ENCODE measurements at places on chromosomes 2 and 18.

DNA sequence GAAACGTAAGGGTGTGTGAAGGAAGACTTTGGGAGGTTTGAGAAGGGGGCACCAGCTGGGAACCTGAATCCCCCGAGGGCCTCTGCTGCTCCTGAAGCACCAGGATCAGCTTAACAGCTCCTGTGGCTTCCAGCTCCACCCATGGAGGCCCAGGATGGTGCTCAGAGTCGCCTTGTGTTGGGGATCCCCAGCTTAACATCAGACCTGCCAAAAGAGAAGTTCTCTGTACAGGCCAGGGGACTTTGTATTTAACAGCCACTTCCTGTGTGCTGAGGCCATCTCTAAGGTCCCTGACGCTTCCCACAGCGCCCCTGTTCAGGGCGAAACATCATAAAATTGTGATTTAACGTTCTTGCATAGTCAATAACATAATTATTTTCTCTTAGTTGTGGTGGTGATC lies 77.5 kb downstream of the NCK2 start:
- DNase-seq, result no peak

DNA sequence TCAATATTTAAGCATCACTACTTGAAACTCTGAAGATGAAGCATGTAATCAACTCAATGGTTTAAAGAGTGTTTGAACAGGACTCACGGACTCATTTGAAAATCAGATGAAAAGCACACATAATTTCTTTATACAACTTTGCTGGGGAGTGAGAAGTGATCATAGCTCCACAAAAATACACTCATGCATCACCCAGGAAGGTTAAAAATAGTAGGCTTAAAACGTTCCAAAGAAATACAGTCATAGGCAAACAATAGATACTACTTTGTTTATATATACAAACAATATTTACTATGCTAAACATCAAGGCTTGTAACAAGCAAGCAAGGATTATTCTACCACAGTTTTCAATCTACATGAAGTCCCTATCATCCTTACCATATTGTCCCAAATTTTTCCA lies 11.6 kb downstream of the HNRNPLL start:
- DNase-seq, result no peak

DNA sequence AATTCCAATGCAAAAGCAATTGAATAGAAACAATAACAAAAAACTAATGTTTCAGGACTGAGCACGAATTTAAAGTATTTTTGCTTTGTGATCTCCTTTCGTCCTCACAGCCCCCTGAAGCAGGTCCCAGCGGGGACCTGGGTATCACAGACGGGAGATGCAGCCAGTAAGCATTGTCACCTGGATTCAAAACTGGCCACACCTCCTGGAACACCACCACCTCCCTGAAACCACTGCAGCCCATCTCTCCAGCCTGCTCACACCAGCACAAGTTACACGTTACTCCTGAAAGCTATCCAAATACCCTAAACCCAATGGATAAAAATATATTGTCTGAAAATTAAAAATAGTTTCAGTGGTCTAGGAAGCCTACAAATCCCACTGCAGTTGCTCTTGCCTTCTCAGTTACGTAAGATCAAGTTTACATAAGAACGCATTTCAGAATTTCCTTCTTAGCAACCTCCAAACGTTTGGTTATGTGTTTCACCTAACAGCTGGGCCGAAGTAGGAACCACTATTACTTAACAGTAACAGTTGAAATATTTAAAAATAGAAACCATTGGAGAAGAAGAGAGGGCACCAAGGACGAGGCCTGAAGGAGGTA lies 178.0 kb downstream of the HDAC4 start:
- DNase-seq, result no peak

DNA sequence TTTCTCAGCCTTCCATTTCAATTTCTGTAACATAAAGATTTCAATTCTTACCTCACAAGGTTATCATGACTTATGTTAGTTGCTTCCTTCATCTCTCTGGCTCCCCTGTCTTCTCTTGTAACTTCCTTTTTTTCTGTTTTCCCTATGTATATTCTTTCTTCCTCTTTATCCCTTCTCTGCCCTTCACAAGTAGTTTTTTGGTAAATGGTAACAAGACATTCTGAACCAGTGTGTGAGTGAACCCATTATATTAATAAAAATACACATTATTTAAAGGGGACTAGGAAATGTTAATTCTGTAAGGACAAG lies 8.4 kb downstream of the ACSL3 start:
- DNase-seq, result no peak

- DNase-seq, result no peak
These were observed 61.2 kb downstream of the WDSUB1 start for GRCh38 chr2:159225025-159226016.

DNA sequence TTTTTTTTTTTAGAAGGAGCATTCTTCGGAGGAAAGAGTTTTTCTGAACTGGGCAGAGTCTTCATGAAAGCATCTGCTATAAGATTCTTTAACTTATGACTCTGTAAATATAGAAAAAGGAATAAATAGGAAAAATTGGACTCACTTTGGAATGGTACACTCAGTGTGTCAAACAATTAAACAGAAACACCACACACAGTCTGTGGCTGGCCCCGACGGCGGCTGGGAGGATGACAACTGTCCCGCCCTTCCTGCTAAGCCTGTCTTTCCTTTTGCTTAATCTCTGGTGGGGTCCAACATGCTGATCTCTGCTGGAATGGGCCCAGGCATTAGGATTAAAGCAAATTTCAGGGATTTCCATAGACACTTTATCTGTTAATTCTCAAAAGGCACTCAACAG lies 12.5 kb upstream of the RAB31 start:
- DNase-seq, result no peak

- DNase-seq, result no peak
These were observed 89.1 kb downstream of the ZEB2 start for GRCh38 chr2:144430722-144431391.

DNA sequence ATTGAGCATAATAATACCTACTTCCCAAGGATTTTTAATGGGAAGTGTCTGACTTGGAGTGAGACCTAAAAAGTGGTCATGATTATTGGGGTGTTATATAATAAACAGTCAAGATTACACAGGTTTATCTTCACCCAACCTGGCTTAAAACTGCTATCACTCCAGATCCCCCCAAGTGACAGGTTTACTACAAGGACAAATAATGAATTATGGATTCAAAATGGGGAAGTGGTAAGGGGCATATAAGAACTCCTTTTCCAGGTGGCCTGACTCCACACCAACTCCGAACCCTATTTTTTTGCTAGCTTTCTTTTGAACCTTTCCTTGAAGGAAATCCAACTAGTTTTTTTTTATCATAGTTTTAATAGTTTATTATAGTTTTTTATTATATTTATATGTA lies 663.0 kb upstream of the FANCL start:
- DNase-seq, result no peak

GRCh38 chr2:5695654-5696403 lies 3.6 kb downstream of the SOX11 start:
- no peak for DNase-seq

DNA sequence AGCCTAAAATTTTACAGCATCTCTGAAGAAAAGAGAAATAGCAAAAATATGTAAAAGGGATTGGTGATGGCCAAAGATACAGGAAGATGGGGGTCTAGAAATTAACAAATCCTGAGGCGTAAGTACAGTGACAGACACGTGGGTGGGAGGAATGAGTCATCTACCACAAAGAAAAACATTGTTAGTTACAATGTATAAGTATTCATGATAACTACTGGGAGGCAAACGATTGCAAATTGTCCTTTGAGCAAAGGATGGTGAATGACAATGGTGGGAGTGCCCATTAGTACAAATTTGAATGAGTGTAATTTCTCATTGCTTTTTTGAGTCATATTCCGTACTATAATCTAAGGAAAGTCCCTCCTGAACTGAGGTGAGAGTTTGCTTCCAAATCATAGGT lies 809.0 kb upstream of the FAM98A start:
- no peak for DNase-seq

- DNase-seq, result no peak
These were observed 52.0 kb upstream of the CELF4 start for GRCh38 chr18:37617623-37618022.

DNA sequence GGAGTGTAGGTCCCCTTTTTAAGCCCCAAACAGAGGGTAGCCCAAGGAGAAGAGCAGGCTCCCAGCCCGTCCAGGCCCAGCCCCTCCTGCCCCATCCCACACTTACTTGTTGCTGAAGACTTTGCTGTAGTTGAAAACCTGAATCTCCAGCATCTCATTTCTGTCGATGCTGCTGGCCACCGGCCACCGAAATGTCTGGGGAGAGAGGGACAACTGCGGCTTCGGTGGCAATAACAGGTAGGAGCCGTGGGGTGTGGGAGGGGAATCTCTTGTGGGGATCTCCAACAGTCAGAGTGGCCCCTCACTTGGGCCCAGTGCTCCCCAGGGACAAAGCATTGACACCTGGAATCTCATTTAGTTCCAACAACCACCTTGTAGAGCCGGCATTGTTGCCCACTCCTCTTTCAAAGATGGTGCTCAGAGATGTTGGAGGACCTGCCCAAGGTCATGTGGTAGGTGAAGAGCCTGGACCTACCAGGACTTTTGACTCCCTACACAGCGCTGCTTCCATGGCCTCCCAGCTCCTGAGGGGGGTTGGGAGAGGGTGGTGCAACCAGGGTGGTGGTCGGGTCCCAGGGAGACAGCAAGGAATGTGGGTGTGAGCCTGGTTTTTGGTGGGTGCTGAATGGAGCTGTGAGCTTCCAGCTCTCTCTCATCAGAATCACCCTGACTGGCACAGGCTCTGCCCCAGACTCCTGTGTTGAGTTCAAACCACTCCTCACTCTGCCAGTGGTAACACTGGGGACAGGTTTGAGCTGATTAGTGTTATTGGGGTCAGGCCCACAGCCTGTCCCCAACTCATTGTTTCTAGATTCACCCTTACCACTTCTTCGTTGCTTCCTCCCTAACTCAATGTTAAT lies 50.0 kb upstream of the OTOF start:
- no peak for DNase-seq

- DNase-seq, result no peak
These were observed 285.9 kb downstream of the EIPR1 start for GRCh38 chr2:3091696-3092095.

DNA sequence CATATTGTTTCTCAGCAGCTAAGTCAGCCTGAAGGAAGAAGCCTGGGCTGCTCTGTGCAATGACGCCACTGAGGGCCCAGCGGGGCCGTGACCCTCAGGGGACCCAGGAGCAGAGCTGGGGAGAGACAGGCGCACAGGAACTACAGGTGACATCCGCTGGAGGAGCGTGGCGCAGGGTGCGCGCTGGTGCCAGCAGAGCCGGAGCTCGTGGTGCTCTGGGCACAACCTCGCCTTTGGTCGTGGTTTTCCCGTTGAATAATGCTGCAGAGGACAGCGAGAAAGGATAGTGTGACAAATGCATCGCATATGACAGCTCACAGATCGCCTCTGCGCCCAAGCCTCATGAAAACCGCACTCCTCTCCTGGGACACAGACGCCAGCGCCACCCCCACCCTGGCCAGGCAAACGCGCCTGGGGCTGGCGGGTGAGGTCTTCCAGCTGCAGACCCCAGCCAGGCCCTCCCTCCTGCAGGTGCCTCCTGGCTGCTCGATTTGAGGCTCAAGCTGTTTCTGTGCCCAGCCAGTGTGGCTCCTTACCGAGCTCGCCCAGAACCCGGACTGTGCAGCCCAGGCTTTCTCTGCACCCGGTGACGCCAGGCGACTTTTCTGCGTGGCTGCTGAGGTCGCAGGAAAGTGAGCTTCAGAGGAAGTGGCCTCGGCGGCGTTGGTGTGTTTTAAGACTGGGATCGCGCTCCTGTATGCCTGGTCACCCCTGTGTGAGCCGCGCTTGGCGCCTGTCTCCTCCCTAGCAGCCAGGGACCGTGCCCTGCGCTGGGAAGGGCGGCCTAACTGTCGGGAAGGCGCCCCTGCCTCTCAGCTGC lies 583.1 kb upstream of the HS6ST1 start:
- DNase-seq, result no peak

GRCh38 chr18:7872569-7872968 lies 305.5 kb downstream of the PTPRM start:
- DNase-seq, result no peak

GRCh38 chr18:77099485-77100370 lies 32.9 kb downstream of the MBP start:
- DNase-seq, result peak; percentile 48

DNA sequence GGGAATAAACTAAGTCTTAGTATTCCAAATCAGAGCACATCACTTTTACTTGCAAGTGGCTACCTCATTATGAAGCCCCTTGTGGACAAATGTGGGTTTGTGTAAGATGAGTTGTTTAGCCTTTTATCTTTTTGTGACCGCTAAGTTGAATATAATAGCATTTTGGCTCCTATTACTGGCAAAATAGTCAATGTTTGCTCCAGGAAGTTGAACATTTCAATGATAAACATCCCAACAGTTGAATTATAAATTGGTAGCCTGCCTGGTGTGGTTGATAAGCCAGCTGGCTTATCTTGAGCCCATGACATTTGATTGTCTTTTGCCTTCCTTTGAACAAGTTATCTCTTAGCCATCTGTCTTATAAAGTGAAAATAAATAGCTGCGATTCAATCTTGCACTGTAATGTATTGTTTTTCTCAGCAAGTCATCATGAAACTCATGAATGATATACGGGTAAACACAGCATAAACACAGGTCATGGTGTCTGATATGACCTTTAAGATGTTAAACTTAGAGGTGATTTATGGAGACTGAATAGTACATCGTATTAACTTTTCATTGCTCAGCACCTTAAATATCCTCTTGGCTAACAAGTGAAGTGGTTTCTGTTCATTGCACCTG lies 338.4 kb downstream of the SOCS6 start:
- DNase-seq, result no peak

- no peak for DNase-seq
These were observed 74.7 kb downstream of the TNFRSF11A start for GRCh38 chr18:62399781-62400308.

DNA sequence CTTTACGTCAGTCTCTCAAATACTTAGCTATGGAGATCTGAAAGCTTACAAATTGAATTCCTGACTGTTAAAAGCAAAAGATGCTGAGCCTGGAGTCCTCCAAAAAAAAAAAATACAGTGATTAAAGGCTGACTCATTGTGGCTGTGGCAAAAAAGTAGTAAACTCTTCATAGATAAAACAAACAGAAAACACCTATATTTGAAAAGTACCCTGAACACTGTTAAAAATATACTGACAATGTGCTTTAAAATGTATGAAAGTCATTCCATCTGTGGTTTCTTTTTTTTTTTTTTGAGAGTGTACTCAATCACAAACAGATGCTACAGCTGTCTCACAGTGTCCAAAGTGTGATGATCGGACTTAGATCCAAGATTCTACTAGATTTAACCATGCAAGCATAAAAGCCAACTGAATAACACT lies 267.6 kb upstream of the CYP26B1 start:
- no peak for DNase-seq

- no peak for DNase-seq
These were observed 3.7 kb downstream of the FBXO48 start for GRCh38 chr2:68463287-68463877.
